ENCODE measurements at places on chromosomes 2 and 18.

GRCh38 chr2:228115-228514 lies 35.7 kb downstream of the SH3YL1 start:
- DNase-seq = no peak

DNA sequence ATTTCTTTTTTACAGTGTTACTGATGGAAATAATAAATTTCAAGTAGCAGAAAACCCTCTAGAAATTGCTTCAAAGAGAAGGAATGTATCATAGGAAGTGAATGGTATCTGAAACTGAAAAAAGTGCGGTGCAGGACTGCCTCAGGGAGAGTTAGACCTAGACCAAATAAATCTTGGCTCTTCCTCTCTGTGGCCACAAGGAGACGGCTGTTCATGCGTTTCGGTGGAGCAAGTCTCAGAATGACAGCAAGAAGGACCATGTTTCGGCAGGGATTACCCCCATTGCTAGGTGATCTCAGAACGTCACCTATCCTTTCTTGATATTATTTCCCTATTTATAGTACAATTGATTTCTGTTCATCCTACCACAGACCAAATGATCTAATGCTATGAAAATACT lies 522.3 kb downstream of the SOX11 start:
- DNase-seq = no peak

DNA sequence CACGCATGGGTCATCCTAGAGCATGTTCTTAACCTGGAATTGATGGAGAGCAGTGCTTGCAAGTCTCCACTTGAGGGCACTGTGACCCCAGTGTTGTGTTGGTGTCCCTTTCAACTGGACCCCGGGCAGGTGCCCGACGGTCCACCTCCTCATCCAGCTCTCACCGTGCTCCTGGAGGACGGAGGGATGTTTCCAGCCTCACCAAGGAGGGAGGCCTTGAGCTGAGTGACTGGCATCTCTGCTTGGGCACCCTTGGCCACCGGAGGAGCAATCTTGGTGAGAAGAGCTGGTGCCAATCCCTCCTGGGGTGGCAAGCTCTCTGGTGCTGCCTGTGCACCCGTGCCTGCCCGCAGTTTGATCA lies 45.4 kb upstream of the ASB18 start:
- peak; percentile 0 for DNase-seq

GRCh38 chr2:236874866-236875481 lies 210.7 kb upstream of the COPS8 start:
- DNase-seq = no peak

- no peak for DNase-seq
Observed at GRCh38 chr2:7719876-7720275, 802.7 kb downstream of the RNF144A start.

GRCh38 chr2:218074031-218074430 lies 5.0 kb downstream of the RUFY4 start:
- DNase-seq = no peak

DNA sequence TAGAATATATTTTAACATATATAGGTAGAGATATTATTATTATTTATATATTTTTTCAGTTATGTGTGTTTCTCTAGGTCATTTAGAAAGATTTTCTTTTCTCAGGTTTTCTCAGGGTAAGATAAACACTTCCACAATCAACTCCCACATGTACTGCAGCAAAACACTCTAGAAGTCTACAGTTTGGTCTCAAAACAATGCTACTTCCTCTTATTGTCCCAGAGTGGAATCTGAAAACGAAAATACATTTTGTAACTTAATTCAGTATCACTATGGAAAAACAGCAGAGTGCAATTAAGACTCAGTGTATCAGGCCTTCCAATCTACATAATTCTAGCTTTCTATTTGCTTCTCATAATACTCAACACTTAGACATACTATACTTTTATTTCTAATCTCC lies 190.1 kb upstream of the SLC35G4 start:
- no peak for DNase-seq

DNA sequence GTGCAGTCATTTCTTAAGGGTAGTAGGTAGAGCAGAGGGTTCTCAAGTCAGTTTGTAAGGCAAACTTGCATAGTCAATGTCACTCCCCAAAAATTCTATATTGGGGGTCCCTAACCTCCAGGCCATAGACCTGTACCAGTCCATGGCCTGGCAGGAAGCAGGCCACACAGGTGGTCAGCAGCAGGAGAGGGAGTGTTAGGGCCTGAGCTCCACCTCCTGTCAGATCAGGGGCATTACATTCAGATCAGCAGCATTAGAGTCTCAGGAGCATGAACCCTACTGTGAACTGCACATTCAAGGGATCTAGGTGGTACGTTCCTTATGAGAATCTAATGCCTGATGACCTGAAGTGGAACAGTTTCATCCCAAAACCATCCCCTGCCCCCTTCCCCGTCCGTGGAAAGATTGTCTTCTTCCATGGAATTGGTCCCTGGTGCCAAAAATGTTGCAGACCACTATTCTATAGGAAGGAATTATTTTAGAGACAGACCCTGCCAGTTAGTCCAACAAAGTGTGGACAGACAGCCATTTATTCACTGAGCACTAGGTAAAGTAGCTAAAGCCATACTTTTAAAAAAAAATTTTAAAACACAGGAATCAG lies 6.7 kb downstream of the COA5 start:
- DNase-seq = peak; percentile 9

- no peak for DNase-seq
Observed at GRCh38 chr18:78896111-78896905, 83.3 kb upstream of the SALL3 start.

DNA sequence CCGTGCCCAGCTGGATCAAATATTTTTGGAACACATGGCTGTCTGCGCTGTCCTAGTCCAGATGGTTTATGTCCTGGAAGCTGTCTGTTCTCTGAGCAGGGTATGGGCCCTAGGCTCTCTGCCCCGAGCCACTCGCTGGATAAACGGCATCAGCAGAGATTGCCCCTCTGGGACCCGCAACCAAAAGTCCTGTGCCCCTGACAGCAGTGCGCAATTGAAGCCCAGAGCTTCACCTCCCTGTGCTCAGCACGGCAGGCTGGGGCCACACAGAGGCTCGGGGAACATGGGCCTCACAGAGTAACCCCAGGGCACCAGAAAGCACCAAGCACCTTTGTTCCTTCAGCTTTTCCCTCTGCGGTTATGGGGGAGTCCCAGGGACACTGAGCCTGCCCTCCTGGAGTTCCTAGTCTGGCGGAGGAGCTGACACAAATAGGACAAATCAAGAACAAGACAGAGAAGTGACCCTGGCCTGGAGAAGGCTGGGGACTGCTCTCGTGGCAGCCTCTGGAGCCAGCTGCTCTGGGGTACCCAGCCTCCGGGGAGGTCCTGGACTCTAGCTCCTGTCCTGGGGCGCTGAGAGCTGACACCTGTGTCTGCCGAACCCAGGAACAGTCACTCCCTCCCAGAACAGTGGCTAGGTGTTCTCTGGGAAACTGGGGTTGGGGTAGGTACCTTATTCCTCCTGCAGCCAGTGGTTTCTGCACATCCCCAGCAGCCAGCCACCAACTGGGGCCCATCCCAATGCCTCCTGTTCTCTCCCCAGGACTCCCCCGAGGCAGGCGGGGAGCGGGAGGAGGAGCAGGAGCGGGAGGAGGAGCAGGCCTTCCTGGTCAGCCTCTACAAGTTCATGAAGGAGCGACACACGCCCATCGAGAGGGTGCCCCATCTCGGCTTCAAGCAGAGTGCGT lies 12.3 kb downstream of the ARID5A start:
- DNase-seq = no peak

GRCh38 chr2:235149736-235150135 lies 197.9 kb downstream of the SH3BP4 start:
- DNase-seq = no peak

DNA sequence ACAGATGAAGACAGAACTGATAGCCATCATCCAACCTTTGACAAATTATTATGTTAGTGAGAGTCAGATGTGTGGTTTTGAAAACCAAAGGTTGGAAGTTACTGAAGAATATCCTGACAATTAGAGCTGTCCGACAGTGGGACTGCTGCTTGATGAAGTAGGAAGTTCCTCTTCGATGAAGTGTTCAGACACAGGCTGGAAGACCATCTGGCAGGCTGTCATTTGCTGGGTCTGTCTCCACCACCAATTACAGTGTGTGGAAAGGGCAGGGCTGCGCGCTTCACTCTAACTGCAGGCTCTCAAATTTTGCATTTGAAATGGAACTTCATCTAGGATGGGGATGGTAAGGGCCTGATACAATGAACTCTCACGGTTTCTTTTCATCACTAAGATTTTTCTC lies 313.8 kb downstream of the PIK3C3 start:
- no peak for DNase-seq

DNA sequence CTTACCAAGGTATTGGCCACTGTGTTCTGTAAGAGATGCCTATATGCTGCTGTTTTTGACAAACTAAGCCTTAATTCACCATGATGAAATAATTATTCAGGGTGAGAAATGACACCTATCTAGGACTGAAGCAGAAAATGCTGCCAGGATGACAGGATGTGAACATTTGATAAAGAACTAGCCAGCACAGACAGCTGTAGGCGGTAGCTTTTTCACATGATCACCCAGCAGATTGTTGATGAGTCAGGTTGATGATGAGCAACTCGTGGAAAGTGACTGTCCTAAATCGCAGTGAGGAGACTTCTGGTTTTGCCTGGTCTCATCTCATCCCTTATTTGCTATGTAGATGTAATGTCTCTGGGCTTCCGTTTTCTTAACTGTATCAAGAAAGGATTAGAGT lies 144.1 kb downstream of the PRPF40A start:
- no peak for DNase-seq

GRCh38 chr2:131112529-131112928 lies 7.4 kb downstream of the PLEKHB2 start:
- DNase-seq = no peak

DNA sequence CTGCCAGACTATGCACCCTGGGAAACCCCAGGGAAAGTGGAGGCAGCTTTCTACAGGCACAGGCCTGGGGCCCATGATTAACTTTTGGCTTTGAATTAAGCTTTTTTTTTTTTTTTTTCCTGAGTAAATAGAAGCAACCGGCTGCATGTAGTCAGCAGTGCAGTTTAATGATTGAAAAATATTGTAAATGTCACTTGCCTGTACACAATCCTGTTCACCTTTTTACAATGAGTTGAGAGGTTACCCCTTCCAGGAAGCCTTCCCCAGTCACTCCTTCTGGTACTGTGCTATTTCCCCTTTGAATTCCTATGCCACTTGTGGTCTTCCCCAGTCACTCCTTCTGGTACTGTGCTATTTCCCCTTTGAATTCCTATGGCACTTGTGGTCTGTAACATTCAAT lies 475.6 kb downstream of the TDRD15 start:
- no peak for DNase-seq

- no peak for DNase-seq
Observed at GRCh38 chr2:229636571-229636970, 77.8 kb downstream of the DNER start.

DNA sequence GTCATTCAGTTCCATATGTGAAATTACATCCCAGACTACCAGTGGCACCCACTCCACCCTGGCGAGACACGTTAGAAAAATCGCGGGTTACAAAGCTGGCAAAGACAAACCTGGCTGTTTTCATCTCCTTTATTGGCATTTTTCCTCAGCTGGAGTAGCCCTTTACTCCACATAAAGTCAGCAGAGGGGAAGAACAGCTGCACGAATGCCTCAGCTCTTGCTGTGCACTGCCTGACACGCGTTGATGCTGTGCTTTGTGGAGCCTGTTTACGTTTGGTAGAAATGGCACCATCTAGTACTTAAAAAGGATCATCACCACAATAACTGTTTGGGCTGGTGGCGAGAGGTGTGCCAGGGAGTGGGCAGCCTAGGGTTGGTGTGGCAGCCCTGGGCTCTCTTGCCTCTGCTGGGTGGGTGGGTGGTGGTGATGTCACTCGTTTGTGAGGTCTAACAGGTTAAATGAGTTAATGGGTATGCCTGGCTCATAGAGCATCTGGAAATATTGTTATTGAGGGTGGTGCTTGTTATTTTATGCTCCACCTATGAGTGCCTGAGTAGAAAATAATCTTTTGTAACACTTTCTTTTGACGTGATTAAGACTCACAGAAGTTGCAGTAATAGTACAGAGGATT lies 16.4 kb downstream of the FARP2 start:
- DNase-seq = no peak

GRCh38 chr2:84278386-84278785 lies 180.7 kb downstream of the SUCLG1 start:
- DNase-seq = no peak

- no peak for DNase-seq
Observed at GRCh38 chr2:88865801-88866371, 174.4 kb downstream of the RPIA start.

DNA sequence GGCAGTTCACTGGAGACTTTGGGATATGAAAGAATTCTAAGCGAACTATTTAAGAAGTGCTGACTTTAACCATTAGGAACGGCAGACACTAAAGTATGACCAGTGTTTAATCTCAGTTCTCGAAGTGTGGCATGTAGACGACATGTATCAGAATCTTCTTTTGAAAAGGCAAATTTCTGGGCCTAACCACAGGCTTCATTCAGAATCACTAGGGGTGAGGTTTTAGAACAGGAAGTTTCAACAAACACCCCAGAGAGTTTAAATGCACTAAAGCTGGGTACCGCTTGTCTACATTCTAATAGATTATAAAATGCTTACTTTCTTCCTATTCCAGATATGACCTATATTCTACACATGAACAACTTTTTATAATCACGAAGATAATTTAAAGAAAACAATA lies 180.3 kb downstream of the ANKRD44 start:
- DNase-seq = no peak

DNA sequence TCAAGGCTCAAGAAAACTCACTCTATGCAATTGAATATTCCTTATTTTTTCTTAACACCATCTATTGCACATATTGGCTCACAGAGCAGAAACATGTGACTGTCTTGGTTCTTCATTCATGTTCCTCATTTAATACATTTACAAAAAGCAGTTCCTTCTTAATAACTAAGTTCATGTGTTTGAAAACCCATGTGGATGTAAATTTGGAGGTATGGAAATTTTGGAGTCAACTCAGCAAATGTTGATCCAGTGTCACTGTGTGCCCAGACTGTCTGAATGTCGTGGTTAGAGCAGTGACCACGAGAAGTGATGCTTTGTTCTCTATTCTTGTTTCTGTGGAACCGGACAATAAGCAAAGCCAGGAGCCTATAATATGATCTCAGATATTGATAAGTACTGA lies 299.1 kb downstream of the SETBP1 start:
- DNase-seq = no peak

- no peak for DNase-seq
Observed at GRCh38 chr18:69161383-69162028, 239.2 kb upstream of the DOK6 start.

- DNase-seq = no peak
Observed at GRCh38 chr2:237529452-237530402, 36.6 kb upstream of the PRLH start.

DNA sequence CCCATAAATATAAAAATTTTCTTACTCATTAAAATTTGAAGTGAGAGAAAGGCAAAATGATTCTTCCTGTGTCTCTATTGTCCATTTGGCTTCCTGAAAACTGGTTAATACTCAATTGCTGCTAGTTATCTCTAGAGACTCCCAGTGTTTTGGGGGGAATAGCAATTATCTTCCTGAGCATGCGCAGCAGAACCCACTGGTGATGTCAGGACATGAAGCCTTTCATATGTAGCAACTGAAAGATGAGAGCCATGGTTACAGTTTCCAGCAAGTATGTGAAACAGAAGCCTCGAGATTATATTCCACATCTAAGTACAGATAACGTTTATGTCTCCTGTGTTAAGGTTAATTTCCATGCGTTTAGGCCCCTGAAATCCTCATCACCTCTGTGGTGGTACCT lies 254.3 kb upstream of the FIGN start:
- DNase-seq = no peak

GRCh38 chr2:239574434-239575156 lies 173.8 kb upstream of the HDAC4 start:
- no peak for DNase-seq

Measured in NCI-H1105 (cell line).